ENCODE measurements at places on chromosomes 3 and 15. TPM values are rescaled to one million over a fixed set of nuclear protein-coding genes. Genes with fewer than 3 reads are reported as not detected.

Gene DLL4
- total RNA-seq: 5.1 TPM

Gene GPR62
- total RNA-seq: 0.46 TPM

Gene UTS2B
- total RNA-seq: not detected

Gene MCTP2
- total RNA-seq: 3.2 TPM

Gene ANKRD34C
- 0.92 TPM for total RNA-seq

Gene CNTN6
- total RNA-seq: 35.1 TPM

Gene DNAH12
- 3.5 TPM for total RNA-seq

Gene GPR15
- not detected for total RNA-seq

Gene BOC
- total RNA-seq: 10.4 TPM

Gene SLC12A8
- total RNA-seq: 5.8 TPM

Gene SV2B
- 30.2 TPM for total RNA-seq

Gene STOML1
- total RNA-seq: 42.7 TPM

Gene IQCF5
- not detected for total RNA-seq

Gene C3orf70
- total RNA-seq: 54.9 TPM

Gene EBLN2
- total RNA-seq: 5.3 TPM

Gene SCN5A
- total RNA-seq: 2.8 TPM

Gene MYH15
- total RNA-seq: 1.2 TPM

Gene A4GNT
- not detected for total RNA-seq

Gene DNAJB8
- total RNA-seq: not detected

Gene ARGFX
- not detected for total RNA-seq

Gene RBP2
- total RNA-seq: not detected

Gene QRICH1
- total RNA-seq: 99.4 TPM

Gene ZNF620
- 16.4 TPM for total RNA-seq

Gene FHIT
- total RNA-seq: 174 TPM

Gene C3orf85
- not detected for total RNA-seq

Gene PLCL2
- 112 TPM for total RNA-seq

Gene ISLR
- 14.5 TPM for total RNA-seq

Gene DAPK2
- 3.7 TPM for total RNA-seq

Gene GATM
- 146 TPM for total RNA-seq

Gene JAGN1
- total RNA-seq: 20.1 TPM

Gene HYAL1
- 0.69 TPM for total RNA-seq

Gene SLC24A5
- total RNA-seq: 0.92 TPM

Gene RBM15B
- total RNA-seq: 30.7 TPM

Gene ARRDC4
- 34.4 TPM for total RNA-seq

Gene INSYN1
- 36.0 TPM for total RNA-seq

Gene TICRR
- 2.8 TPM for total RNA-seq

Gene DPH3
- 37.1 TPM for total RNA-seq

Gene C3orf80
- 2.5 TPM for total RNA-seq

Gene NOX5
- 0.23 TPM for total RNA-seq

Gene CLDN16
- 0.46 TPM for total RNA-seq

Gene GOLGA8A
- 40.8 TPM for total RNA-seq

Gene CPNE9
- 12.7 TPM for total RNA-seq

Gene LRRC2
- total RNA-seq: 1.2 TPM

Gene TMC3
- 0.23 TPM for total RNA-seq

Gene CEP152
- total RNA-seq: 3.5 TPM

Gene SLC12A6
- 37.1 TPM for total RNA-seq

Gene STXBP5L
- 23.8 TPM for total RNA-seq

Gene GUCA1C
- not detected for total RNA-seq

Gene EPHB3
- total RNA-seq: 20.5 TPM

Gene GOLGA6L7
- not detected for total RNA-seq

Gene EIF1B
- 40.1 TPM for total RNA-seq

Gene CYB561D2
- total RNA-seq: 15.2 TPM

Gene ALDH1A2
- total RNA-seq: 7.4 TPM

Gene SLC22A14
- total RNA-seq: 0.69 TPM

Gene COL6A5
- 0.69 TPM for total RNA-seq

Gene HDGFL3
- 111 TPM for total RNA-seq

Gene IVD
- total RNA-seq: 37.1 TPM

Gene CMTM7
- total RNA-seq: 0.69 TPM

Gene ARL14
- total RNA-seq: not detected

Gene CHRD
- 6.0 TPM for total RNA-seq
